ENCODE measurements at places on chromosomes 12 and 14. TPM values are rescaled to one million over a fixed set of nuclear protein-coding genes. Genes with fewer than 3 reads are reported as not detected.

- DNase-seq = peak; percentile 89
Observed at GRCh38 chr12:45415393-45415817, 199.5 kb downstream of the ANO6 start.

- no peak for DNase-seq
Observed at GRCh38 chr12:89845767-89846166, 137.1 kb upstream of the ATP2B1 start.

GRCh38 chr12:34305176-34305575, 282.9 kb downstream of the ALG10 start:
- no peak for DNase-seq

GRCh38 chr12:91172096-91172495, 10.5 kb downstream of the DCN start:
- DNase-seq = no peak

DNA sequence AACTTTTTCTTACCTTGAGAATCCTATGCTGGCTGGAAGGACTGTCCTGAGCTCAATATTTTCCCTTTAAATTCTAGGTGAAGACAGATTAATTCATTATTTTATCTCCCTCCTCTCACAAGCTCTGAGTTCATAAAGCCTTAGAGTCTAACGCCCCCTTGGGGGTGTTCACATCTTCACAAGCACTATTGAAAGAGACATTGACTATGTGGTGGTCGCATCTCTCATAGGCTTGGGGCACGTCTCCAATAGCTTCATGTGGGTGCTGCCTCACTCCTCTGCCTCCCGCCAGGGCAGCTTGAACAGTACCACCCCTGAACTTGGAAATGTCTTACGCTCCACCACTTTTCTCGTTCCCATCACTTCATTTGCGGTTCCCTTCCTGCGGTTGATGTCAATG, 106.2 kb downstream of the UNC79 start:
- DNase-seq = peak; percentile 6

DNA sequence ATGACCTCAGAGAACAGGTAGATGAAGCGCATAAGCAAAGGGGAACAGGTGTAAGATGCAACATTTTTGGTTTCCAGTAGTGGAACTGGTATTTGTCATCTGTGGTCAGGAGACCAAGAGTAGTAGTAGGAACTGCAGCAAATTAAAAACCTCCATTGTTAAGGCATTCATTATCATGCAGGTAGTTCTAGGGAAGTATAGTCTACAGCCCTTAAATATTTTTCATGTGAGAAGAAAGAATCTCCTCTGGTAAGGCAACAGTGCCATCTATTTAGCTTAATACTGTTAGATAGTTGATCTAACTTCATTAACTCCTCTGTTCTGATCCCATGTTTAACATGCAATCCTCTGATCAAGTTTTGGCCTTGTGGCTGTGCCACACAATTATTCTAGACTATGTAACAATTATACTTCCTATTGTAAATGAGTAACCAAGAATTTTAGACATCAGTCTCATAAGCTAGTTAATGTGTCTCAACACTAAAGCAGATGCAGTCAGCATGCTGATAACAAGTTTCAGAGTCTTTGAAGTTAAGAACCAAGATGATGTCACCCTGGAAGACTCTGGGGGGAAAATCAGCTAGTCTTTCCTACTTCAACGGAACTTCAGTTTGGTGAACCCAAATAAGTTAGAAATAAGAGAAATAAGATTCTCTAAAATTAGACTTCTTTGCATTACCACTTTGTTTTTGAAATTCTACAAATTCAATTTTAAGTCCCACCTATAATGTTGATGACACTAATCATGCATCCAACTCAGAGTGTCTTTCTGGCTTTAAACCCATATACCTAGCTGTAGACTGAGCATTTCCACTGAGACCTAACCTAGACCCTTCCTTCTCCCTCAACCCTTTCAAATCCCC, 70.9 kb downstream of the STXBP6 start:
- no peak for DNase-seq

- DNase-seq = no peak
Observed at GRCh38 chr12:130754234-130754901, 38.3 kb upstream of the RIMBP2 start.

GRCh38 chr14:66746316-66747006, 238.5 kb downstream of the GPHN start:
- DNase-seq = peak; percentile 66

- no peak for DNase-seq
Observed at GRCh38 chr12:32049956-32050355, 56.7 kb upstream of the BICD1 start.

GRCh38 chr14:74695406-74695805, 17.5 kb downstream of the AREL1 start:
- DNase-seq = no peak

GRCh38 chr12:54032627-54033100, at the start of gene HOXC5:
Gene HOXC5 (plus strand): TSS chr12:54033050. CDS start chr12:54033123, 73 bp downstream.
- DNase-seq = peak; percentile 92

GRCh38 chr12:52147964-52148463, 43.8 kb downstream of the KRT80 start:
- no peak for DNase-seq

- DNase-seq = no peak
Observed at GRCh38 chr14:99287269-99287942, 15.4 kb upstream of the BCL11B start.

GRCh38 chr12:20055856-20056255, 312.5 kb upstream of the PDE3A start:
- no peak for DNase-seq

DNA sequence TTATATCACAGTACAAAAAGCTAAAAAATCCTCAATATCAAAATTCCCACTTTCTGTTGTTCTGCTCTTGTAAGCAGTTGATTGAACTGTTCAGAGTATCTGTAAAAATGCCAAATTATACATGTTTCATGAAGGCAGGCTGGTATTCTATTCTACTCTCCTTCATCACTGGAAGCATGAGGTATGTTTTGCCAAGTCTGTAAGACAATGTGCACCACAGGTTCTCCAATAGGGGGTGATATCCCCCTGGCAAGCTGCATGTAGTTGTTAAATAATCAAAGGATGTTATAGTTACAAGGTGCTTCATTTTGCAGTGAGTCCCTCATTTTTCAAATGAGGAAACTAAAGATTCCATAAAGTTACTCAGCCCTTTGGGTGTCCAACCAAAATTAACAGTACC, 15.1 kb upstream of the NEK9 start:
- DNase-seq = peak; percentile 55

DNA sequence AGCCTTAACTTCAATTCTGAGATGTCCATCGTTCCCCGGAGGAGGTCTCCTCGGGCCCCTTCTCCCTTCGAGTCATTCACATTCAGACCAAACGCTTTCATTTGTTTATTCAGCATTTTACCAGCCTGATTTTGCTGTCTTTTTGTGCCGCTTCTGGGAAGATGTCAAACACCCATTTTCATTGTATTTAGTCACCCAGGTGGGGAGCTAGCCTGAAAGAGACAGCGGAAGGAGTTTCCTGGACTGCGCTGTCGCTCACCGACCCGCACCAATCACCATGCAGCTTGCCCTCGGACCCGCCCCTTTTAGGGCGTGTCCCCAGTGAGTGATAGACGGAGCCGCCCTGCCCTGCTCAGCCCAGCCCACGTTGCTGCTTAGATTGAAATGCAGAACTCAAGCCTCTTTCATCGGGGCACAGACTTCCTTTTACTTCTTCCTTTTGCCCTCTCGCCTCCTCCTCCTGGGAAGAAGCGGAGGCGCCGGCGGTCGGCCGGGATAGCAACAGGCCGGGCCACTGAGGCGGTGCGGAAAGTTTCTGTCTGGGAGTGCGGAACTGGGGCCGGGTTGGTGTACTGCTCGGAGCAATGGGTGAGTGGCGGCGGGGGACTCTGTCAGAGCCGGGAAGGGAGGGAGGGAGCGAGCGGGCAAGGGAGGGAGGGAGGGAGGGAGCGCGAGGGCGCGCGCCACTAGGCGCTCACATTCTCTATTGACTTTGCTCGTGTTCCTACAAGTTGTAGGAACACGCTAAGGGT, at the start of gene PAX9:
Gene PAX9, plus strand, starts transcription at position 355 of the 752 bp plus-strand sequence. Its CDS starts 230 bp downstream, at position 585.
- peak; percentile 91 for DNase-seq

DNA sequence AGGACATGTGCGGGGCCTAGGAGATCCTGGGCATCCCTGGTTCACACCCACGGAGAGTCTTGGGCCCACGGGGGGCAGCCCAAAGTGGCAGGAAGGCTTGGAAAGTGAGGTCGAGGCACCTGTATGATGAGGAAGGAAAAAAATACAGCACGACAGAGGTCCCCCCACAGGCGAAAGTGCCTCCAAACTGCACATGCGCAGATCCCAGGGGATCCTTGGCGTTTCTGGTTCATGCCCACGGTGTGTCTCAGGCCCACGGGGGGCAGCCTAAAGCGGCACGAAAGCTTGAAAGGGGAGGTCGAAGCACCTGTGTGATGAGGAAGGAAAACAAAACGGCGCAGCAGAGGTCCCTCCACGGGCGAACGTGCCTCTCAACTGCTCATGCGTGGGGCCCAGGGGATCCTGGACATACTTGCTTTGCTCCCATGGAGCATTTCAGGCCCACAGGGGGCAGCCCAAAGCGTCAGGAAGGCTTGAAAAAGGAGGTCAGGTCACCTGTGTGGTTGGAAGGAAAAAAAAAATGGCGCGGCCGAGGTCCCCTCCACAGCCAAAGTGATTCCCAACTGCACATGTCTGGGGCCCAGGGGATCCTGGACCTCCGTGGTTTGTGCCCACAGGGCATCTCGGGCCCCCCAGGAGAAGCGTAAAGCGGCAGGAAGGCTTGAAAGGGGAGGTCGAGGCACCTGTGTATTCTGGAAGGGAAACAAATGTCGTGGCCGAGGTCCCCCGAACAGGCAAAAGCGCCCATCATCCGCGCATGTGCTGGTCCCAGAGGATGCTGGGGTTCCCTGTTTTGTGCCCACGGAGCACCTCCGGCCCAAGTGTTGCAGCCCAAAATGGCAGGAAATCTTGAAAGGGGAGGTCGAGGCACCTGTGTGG, 582.6 kb downstream of the ALG10 start:
- no peak for DNase-seq

CCDC38 gene
- polyA plus RNA-seq = 0.28 TPM

C12orf50 gene
- not detected for polyA plus RNA-seq

SIX4 gene
- polyA plus RNA-seq = 2.3 TPM
